ENCODE measurements at places on chromosomes 6 and 20.

DNA sequence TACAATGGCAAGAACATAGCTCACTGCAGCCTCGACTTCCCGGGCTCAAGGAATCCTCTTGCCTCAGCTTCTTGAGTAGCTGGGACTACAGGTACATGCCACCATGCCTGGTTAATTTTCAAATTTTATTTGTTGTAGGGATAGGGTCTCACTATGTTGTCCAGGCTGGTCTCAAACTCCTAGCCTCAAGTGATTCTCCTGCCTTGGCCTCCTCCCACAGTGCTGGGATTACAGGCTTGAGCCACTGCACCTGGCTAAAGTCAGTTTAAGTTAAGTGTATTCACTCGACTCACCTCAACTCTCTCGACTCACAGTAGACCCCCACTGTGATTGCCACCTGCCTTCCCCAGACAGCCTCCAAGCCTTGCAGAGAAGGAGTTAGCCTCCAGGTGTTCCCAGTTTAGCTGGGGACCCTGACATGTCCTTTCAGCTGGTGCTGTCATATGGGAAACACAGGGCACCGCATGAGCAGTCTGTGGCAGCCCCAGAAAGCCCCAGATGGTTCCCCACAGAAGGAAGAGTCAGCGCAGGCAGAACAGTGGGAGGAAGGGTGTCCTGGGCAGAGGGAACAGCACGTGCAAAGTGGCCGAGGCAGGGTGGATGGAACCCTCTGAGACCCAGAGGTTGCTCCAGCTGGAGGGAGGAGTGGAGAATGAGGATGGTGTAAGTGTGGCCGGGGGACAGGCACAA, 40.4 kb downstream of the CEBPB start:
- no peak for DNase-seq

GRCh38 chr20:51899674-51900073, 97.4 kb upstream of the SALL4 start:
- no peak for DNase-seq

DNA sequence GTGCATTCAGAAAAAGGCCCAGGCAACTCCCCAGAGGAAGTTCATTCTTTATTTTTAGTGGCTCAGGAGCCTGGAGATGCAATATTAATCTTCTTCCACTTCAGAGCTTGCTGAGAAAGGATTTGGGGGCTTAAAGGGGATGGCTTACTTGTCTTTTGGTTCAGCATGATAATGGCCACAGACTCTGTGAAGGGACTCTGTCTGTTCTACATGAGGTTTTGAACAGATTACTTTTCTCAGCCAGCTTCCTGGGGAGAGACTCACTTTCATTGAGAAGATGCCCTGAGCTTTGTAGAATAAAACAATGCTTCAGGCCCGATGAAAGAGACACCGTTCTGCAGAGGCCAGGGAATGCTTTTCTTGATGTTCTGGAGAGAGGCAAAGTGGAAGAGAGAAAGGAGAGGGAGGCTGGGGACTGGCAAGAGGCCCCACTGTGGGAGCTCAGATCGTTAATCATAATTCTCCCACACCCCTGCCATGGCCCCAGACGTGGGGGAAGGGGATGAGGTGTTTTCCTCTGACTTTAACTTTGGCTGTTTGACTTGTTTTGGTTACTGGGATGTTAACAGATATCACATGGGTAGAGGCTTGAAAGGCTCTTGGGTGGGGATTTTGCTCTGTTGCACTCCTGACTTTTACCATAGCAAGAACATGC, 19.1 kb downstream of the SCP2D1 start:
- DNase-seq: no peak

- no peak for DNase-seq
These were observed 587.5 kb downstream of the CBLN4 start for GRCh38 chr20:55417836-55418235.

- no peak for DNase-seq
These were observed 38.0 kb downstream of the SCP2D1 start for GRCh38 chr20:18851629-18852028.
